Left lobe of liver (tissue), 2 donors: ENCODE measurements at places on chromosomes 7 and 10.

- DNase-seq: no peak
These were observed 4.0 kb downstream of the GFRA1 start for GRCh38 chr10:116268976-116269375.

DNA sequence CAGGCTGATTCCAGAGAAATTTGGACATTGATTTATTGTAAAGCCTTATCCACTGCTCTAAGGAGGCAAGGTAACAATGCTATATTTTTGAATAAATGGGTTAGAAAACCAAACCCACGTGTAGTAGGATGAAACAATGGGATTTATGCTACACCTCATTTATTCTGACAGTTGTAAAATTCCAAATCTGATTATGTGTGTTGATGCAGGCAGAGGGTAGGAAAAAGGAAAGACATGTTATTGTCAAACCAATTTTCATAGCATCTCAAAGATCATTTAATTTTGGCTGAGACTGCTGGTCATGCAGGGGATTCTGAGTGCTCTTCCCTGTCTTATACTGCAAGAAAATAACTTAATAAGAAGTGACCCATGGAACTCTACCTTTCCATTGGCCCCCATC, 1219.9 kb upstream of the SORCS1 start:
- no peak for DNase-seq

GRCh38 chr7:124106575-124106974, 73.7 kb upstream of the TMEM229A start:
- no peak for DNase-seq

DNA sequence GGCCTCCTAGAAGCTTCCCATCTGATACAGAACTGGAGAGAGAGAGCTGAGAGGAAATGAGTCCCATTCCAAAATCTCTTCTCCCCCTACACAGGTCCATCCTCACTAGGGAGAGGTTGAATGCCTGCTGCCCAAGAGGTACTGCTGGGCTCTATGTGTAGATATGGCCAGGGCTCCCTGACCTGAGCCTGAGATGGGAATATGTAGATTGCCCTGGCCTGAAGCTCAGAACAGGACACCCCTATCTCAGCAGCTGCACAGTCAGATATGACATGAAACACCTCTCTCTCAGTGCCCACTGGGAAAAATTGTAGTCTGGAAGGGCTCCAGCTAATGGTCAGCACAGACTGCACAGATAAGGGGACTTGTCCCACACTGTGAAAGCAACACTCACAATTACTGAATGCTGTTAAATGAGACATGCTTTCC, 3.1 kb upstream of the IFIT1B start:
- no peak for DNase-seq

GRCh38 chr7:133484086-133484485, 231.2 kb downstream of the EXOC4 start:
- no peak for DNase-seq

DNA sequence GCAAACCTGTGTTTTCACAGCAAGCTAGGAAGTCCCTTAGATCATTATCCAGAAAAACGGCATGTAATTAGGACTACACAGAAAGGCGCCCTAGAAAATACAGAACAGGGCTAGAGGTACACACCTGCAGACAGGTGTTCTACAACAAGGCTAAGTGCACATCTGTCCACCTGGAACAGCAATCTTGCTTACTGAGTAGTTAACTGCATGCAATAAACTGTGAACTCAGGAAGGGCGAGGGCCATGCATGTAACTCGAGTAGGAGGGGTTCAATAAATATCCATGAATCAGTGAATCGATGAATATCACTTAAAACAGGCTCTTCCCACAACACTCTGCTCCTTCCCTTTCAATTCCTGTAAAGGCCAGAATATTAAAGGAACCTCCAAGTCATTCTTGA, 22.0 kb downstream of the FAM171A1 start:
- DNase-seq: no peak

GRCh38 chr7:96178581-96178980, 143.3 kb downstream of the SLC25A13 start:
- no peak for DNase-seq

DNA sequence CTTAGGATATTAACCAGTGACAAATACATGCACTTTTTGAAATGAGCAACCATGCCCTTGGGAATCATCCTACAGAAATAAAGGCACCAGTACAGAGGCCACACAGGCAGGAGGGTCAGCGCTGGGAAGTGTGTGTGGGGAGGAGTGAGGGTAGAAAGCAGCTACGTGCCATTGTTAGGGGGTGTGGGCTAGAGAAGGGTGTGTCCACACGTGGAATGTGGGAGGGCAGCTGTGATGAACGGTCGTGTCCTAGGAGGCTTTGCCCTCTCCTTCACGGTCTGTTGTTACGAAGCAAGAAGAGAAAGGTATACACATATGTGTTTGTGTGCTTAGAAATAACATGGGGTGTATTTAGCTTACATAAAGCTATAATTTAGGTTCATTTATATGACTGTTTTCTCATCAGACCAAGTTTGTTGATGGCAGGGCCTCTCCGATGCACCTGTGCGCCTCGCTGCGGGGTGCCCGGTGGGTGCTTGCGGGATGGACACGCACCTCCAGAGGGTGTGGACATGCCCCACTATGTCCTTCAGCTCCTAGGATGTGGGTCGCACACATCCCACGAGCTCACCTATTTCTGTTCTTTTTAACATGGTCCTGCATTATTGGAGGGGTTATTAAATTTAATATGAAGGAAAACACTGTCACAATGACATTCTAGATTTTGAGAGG, 16.9 kb upstream of the GET4 start:
- DNase-seq: no peak

DNA sequence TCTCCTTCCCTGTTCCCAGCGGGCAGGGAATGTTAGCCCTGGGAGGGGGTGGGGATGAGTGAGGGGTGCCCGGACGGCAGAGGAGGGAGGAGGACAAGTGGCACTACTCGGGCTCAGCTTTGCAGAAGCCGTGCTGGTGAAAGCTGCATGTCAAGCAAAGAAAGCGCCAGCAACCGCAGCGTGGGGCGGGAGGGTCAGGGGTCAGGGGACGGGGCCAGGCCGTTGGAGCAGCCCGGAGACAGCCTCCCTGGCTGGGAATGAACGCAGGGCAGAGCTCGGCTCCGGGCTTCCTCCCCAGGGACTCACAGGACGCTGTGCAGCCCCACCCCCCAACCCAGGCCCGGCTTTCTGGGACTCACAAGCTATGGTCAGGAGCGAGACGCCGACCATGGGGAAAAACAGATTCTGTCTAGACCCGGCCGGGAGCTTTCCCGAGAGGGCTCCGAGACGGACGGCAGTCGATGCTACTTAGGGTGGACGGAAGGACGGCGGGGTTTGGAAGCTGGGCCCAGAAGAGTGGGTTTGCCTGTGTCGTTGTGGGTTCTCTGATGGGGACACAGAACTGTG, 113.4 kb downstream of the VIPR2 start:
- peak; percentile 54 for DNase-seq

DNA sequence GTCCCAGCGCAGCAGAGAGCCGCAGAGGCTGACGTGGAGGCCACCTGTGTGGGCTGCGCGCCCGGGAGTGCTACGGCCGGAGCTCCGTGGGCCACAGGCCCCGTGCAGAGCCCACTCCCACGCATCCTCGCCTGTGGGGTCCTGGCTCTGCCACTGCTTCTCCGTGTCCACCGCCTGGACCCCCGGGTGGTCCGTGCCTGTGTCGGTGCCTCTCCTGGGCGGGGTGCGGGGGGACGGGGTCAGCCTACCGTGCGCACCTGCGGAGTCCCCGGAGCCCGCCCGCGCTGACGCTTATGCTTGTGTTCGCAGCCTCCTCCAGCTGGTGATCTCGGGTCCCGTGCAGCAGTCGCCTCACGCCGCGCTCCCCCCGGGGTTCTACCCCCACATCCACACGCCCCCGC, 7.8 kb upstream of the ZNF853 start:
- no peak for DNase-seq
